Posterior vena cava (tissue), 2 donors: ENCODE measurements at places on chromosomes 11 and 22. TPM values are rescaled to one million over a fixed set of nuclear protein-coding genes. Genes with fewer than 3 reads are reported as not detected.

- DNase-seq = no peak
Measured at GRCh38 chr11:111982541-111983186, 42.5 kb upstream of the DLAT start.

DNA sequence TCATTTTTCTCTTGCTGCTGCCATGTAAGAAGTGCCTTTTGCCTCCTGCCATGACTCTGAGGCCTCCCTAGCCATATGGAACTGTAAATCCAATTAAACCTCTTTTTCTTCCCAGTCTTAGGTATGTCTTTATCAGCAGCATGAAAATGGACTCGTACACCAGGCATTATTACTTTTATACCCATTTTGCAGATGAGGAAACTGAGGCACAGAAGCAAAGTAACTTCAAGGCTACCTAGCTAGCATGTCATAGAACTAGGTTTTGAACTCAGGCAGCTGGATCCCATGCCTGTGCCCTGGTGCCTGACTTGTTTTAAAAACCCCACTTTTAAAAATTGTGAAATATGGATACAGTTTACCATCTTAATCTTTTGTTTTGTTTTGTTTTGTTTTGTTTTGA, 25.8 kb downstream of the KIAA1671 start:
- no peak for DNase-seq

DNA sequence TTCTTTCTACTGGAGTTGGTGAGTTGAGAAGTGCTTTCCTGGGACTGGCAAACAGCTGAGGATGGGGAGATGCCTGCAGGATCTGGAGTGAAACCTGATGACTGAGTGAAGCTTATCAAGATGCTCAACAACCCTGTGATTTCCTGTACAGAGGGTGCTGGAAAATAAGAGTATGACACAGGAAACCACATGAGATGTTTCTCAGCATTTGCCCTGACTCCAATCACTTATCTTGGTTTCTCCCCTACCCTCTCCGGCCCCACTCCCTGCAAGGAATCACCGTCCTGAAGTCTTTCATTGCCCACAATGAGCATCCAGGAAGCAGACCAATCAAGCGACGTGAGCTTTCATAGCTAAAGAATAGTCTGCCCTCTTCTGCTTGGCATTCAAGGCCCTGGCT, at the start of gene MRGPRX2:
MRGPRX2 (minus strand) TSS at position 89 of the 400 bp plus-strand sequence. CDS start 4,315 bp downstream, outside the sequence.
- DNase-seq = no peak

The TPBGL gene
- total RNA-seq = 0.67 TPM

DNA sequence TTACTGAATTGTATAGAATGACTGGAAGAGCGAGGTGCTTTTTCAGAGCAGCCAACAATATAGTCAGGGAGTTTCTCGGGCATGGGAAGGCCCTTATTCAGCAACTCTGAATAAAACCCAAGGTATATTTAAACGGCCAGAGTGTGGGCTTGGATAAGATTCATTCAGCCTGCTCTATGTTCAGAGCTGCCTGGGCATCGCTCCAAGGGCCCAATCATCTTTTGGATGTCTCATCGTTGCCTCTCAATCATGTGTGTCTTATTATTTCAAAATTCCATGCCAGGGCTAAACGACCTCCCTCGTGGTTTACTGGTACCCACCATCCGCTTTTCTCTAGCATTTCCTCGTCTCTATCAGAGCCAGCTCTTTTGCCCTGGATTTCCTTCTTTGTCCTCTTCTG, 19.5 kb upstream of the NTM start:
- DNase-seq = no peak

GRCh38 chr22:20019661-20020532, 1.0 kb upstream of the TANGO2 start:
- DNase-seq = peak; percentile 70

The ZNF280B gene
- total RNA-seq = 0.46 TPM

DNA sequence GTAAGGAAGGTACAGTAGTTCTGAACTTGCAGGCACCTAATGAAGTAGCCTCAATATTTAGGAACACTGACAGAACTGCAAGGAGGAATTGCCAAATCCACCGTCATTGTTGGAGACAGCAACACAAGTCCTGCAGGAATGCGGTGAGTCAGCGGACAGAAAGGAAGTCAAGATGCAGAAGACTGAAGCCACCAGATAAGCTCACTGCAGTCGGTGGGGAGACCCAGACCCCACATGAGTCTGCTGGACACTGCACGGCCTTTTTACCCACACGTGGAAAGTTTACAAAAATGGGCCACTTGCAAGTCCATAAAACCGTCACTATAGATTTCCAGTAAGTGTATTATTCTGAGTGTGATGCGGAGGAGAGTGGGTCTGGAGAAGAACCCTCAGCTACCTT, 1471.6 kb downstream of the TBC1D22A start:
- DNase-seq = no peak

DNA sequence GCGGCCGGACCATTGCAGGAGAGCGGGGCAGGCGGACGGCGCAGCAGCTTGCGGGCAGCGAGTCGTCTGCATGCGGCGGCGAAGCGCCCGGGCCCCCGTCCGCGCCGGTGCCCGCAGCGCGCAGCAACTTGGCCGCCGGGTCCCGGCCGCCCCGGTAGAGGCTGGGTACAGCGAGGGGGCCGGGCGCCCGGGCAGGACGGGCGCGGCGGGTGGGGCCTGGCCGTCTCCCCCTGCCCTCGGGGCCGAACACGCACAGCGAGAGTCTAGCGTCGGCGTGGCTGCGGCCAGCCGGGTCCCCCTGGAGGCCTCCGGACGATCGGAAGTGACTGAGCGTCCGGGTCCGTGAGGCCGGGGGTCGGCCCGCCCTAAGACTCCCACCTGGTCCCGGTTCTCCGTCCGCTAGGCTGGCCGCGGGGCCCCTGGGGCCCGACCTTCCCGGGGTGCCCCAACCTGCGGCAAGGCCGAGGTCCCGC, 775 bp upstream of the TRABD start:
- DNase-seq = no peak

The NRXN2 gene
- 7.9 TPM for total RNA-seq

The GRM5 gene
- total RNA-seq = 0.81 TPM

The OR8G1 gene
- total RNA-seq = not detected

The PPP6R2 gene
- total RNA-seq = 35.3 TPM
